ENCODE measurements at places on chromosomes 7 and 10.

DNA sequence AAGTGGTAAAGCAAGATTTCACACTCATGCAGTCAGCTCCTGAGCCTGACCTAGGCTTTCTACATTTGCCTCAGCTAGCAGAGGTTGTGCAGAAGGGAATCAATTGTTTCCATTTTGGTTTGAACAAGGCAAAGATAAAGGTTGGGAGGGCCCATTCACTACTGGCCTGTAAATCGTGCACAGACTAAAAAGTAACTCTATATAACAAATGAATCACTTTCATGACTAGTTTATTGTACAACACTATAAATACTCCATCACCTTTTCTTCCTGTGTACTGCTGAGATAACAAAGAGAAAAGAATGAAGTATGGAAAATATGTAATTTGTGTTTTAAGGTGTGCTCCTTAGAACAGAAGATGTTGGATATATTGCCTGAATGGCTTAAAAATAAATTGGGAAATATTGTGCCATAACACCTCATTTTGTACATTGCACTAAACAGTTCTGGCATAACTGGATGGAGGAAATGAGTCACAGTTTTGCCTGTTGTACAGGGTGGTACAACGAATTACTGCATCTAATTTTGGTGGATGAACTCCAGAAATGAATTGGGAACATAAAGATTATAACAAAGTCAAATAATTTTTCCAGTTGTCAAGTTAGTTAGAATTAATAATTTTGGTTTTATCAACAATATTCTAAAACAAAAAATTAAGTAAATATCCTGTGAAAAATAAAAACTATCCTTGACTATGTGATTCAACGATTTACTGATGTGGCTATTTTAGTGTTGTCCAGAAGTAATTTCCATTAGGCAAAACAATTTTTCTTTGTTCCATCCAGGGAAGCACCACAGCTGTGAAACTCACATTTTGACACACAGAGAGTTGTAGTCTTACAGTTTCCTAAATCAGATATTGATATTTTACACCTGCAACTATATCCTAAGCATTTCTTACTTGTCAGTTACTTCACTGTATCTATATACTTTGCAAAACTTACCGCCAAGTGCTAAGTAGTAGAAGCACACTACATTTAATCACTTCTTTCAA is 18.0 kb downstream of the SEMA3C start:
- no peak for DNase-seq

DNA sequence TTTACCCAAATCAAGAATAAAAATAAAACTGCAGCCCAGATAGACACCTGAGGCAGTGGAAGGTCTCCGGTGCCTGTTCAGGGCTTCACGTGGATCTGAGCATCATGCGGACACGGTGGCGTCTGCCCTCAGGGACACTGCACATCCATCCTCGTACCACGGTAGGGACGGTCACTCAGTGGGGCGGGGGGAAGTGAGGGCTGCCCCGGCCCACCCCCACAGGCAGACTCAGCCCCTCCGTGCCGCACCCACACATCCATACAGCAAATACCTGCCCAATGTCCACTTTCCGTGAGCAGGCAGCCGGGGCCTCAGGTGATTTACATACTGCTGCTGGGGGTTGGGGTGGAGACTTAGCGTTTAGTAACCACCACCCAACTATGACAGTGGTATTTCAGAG is 207.8 kb downstream of the DIP2C start:
- no peak for DNase-seq

DNA sequence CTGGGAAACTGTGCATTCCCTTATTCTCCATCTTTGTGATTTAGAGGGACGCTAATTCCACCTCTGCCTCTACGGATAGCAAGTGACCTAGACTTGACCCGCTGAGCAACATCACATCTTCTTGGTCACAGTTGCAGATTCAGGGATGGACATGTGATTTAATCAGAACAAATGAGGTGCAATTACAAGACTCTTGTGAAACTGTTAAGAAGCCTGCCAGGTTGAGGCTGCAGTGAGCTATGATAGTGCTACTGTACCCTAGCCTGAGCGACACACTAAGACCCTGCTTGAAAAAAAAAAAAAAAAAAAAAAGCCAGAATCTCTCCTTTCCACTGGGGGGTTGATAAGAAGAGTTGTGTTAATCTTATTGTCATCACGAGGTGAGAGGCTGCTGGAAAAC is 14.4 kb downstream of the MPLKIP start:
- no peak for DNase-seq

DNA sequence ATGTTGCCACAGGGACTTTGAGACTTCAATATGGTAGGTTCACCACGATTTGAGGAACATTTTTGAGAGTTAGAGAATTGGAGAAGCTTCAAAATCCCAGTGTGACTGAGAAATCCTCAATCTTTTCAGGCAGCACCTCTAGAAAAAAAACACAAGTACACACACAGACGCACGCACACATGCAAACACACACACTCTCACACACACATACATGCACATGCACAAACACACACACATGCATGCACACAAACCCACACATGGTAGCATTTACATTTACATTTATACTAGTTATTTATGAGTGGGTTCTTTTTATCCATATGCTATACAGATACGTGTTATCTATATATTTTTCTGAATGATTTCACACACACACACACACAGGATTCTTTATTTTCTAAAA is 901.9 kb downstream of the GATA3 start:
- DNase-seq, result no peak

GRCh38 chr10:128894641-128895040 is 572.4 kb upstream of the MGMT start:
- no peak for DNase-seq

DNA sequence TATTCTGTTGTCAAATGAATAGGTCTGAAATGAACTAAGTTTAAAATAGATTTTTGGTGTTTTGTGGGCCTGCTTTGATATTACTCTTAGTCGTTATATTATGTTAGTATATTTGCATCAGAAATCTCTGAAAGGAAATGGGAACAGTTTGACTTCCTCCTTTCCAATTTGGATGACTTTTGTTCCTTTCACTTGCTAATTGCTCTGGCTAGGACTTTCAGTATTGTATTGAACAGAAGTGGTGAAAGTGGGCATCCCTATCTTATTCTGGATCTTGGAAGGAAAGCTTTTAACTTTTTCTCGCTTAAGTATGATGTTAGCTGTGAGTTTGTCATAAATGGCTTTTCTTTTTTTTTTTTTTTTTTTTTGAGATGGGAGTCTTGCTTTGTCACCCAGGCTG is 273.6 kb upstream of the DKK1 start:
- DNase-seq, result no peak

DNA sequence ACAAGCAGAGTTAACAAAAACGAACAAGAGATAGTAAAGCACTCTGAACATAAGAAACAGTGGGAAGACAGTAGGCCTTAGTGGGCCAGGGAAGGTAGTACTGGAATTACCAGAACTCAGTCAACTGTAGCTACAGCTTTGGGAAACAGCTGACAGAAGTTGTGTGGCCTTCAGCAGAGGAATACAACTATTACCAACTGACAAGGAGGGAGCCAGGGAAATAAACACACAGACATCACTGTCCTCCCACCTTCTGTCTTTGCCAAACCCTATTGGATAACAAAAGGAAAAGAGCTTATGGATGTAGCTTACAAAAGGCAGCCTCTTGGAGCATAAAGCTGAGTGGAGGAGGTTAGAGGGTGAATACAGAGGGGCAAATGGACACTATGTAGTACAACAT is 15.4 kb downstream of the MICU1 start:
- DNase-seq, result no peak

DNA sequence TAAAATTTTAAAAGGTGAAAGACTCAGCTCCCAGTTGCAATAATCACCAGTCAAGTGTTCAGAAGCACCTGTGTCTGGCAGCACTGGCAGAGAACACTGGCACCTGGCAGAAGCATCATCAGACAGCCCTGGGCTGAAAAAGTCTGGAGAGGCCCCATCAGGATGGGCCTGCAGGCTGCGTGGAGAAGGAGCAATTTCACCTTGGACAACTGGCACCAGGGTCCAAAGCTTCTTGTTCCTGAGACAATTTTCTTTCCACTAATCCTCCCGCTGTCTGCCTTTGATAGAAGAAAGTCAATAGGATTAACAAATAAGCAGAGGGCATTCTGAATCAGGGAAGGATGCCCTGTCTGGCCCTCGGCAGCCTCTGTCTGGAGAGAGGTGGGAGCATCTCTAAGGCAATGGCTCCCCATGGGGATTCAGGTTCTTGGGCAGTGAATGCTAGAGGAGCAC is 6.5 kb downstream of the COBL start:
- DNase-seq, result peak; percentile 42

DNA sequence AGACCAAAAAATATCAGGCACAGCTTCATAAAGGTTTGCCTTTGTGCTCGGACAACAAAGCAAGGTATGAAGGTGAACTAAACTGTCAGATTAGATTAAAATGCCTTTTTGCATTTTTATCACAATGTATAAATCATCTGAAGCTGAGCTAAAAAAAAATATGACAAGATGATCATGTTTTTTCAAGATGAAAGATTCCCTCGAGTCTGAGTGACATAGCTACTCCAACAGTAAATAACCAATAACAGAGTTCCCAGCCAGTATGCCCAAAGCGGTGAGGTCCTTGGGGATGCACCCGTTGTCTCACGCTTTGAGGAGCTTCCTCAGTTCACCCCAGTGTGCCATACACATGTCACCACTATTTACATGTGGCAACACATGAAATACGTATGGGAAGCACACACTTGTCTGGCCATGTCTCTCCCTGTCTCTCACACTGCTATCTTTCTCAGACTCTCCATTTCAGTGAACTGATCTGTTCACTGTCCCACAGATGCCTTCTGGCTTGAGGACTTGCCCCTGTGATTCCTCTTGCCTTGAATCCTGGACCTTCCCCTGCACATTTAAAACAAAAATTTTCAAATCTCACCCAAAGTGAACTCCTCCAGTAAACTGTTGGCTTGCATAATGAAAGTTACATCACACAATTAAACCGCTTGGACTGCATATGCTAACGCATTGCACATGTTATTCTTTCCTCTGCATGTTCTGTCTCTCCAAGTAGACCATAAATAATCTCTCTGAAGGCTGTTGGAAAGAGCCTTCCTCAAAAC is 2.6 kb upstream of the PIK3CG start:
- no peak for DNase-seq

GRCh38 chr7:5455581-5456219 is 32.1 kb upstream of the TNRC18 start:
- no peak for DNase-seq

- no peak for DNase-seq
Measured at GRCh38 chr10:64014281-64014680, 493.1 kb downstream of the REEP3 start.

DNA sequence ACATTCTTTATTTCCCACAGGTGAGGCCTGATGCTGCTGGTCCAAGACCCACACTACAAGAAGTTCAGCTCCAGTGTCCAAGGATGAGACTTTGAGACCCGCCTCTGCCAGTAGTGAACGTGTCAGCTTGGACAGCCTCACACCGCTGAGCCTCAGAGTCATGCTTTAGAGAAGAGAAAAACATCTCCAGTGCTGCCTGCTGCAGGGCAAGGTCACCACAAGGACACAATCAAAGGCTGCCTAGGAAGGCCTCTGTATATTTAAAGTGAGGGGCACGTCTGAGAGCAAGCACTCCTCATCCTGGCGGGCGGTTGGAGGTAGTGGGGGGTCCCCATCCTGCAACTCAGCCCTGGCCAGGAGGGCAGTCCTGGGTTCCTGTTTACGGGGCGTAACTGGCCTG is 19.3 kb downstream of the FGFR2 start:
- DNase-seq, result no peak

DNA sequence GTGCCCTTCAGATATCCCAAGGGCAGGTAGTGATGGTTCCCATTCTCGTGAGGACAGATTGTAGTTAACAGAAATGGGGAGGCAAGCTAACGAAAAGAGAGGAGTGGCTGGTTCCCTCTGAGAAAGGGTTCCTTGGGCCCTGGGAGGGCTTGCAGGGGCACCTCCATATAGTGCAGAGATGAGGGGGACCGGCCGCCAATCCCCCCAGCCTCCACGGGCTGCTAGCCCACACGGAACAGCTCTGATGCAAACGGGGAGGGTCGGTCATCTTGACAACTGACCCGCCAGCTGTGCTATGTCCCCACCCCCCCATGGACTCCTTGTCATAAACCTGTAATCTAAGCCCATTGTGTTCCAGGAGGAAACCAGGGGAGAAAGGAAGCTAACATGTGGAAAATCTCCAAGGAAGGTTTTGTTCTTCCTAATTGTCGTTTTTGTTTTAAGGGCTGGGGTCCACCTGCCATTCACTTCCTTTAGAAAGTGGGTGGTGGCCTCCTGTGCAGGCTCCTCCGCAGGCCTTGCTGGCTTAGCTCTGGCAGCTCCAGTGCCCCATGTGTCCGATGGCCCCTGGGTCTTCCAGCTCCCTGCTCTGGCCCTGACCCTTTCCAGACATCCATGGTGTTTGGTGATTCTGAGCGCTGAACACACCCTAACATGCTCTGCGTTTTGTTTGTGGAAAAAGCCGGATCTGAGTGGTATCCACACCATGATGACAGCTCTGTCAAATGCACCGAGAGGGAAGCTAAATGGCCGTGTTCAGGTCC is 15.9 kb downstream of the ADCY1 start:
- DNase-seq, result peak; percentile 51

- DNase-seq, result peak; percentile 16
Measured at GRCh38 chr7:146539836-146540235, 423.2 kb downstream of the CNTNAP2 start.

GRCh38 chr7:66778201-66778600 is 37.7 kb downstream of the RABGEF1 start:
- no peak for DNase-seq

- no peak for DNase-seq
Measured at GRCh38 chr10:131157899-131158298, 153.6 kb downstream of the TCERG1L start.

DNA sequence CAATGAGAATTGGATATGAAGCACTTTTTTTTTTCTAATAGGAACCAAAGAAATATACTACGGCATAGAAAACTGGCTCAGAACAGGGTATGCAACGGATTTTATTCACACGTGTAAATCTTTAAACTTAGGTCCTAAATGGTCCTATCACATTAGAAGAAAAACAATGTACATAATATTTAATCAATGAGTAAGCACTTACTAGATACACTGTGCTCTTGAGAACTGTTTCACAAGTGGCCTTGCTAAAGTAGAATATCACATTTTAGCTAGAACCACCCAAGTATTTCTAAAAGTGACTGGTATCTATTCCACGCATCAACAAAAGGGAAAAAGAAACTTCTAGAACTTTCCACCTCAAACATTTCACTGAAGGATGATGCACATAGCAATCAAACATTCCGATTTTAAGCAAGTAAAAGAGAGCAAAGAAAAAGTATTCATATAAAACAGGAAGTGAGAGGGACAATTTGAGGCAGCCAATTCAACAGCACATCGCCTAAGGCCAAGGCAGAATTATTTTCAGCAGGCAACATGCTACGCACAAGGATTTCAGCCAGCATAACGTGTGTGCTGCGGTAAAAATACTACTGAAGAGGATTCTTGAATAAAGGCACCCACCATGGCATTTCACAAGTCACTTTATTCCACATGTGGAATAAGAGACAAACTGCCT is 55.8 kb downstream of the PARD3 start:
- no peak for DNase-seq

GRCh38 chr10:123494301-123494808 is 171.8 kb upstream of the GPR26 start:
- no peak for DNase-seq

- DNase-seq, result peak; percentile 94
Measured at GRCh38 chr7:44767912-44768627, 19.4 kb downstream of the ZMIZ2 start.
